Endothelial cell (in vitro differentiated cells): ENCODE measurements at places on chromosomes 3 and 15.

DNA sequence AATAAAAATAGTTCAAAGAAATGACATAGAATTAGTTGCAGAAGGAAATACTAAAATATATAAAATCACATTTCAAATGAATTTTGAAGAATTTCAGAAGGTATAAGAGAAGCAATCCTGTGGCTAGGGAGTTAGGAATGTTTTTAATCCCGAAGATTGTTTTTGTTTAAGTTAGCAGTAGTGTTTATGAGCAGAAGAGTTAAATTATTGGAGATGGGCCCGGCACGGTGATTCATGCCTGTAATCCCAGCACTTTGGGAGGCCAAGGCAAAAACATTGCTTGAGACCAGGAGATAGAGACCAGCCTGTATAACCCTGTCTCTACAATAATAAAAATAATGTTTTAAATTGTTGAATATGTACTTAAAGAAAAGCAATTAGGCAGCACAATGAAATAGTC is 432.5 kb downstream of the MFSD1 start:
- no peak for DNase-seq

DNA sequence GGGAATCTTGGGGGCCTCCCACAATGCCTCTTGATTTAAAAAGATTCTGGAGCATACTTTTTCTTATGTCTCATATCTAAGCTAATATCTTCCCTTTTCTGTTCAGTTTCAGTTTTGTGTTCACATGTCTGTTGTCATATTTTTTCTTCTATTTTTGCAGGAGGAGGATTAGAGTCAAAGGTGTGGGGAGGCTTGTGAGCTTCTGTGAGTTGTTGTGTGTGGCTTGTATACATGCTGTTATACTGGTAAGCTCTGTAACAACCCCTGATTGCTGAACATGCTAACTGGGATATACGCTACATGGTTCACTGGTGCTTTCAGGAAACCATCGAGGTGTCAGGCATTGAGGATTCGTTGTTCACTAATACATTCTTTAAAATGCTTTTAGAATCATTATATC is 83.5 kb downstream of the SLC25A26 start:
- no peak for DNase-seq

DNA sequence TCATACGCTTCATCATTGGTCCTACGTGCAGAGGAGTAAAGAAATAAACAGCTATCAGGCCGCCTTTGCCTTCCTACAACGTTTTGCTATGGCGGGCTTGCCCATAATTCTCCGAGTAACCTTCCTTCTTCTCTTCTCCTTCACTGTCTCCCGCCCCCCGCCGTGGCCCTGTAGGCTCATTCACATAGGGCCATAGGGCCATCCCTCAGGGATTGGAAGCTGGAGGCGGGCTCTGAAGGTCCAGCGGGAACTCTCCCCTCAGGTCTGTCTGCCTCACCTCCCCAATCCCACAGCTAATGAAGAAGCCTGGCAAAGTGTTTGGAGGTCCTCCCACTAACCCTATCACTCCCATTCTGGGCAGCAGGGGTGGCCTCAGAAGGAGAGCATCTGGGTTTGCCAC is 43.6 kb downstream of the SEMA5B start:
- no peak for DNase-seq

GRCh38 chr3:142027735-142028134 is 121.6 kb downstream of the TFDP2 start:
- no peak for DNase-seq

DNA sequence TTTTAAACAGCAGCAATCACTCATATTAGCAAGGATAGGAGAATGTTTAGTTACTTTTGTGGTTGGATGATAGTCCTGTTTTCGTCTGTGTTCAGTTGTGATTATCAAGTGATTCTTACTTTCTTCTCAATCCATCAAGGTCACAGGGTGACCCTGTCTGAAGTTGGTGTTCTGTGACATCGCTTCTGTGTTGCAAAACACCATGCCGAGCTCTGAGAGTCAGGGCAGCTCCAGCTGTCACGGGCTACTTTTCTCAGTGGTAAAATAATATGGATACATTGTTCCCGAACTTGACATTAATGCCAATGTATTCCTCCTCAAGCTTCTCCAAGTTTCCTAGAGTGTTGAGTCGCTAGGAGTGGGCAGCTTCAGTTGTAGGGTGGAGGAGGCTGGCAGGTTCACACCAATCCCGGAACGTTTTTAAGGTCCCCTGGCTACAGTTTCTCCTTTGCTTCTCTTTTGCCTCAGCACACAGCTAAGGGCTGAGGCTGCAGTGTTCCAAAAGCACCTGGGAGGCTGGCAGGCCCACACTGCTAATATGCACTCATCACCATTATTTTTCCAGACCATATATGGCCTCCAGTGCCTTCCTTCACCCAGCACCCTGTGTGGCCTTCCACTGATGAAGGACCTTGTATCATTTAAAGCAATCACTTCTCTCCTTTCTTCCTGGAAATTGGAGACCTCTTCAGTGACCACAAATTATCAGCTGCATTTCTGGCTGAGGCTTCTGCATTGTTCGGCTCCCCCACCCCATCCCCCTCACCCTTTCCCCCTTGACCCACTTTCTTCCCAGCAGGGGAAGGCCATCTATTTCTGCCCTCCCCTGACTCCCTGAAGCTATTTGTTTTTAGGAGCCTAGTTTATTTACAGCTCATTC is 25.8 kb downstream of the COLQ start:
- DNase-seq, result no peak

GRCh38 chr3:118974356-118975097 is 60.1 kb downstream of the IGSF11 start:
- no peak for DNase-seq

DNA sequence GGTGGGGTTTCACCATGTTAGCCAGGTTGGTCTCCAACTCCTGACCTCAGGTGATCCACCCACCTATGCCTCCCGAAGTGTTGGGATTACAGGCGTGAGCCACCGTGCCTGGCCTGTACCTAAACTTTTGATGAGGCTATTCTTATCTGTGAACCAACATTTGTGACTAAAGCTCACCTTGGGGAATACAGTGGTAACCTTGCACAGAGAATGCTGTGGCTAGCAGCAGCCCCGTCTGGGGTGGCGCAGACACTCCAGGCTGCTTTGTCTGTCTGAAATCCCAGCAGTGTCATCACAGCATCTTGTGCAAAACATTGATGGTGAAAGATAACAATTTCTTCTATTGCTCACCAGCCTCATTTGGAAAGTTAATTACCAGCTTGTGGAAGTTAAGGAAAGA is 58.9 kb downstream of the CMTM8 start:
- no peak for DNase-seq

- DNase-seq, result no peak
Measured at GRCh38 chr15:38411902-38412301, 42.0 kb upstream of the FAM98B start.

DNA sequence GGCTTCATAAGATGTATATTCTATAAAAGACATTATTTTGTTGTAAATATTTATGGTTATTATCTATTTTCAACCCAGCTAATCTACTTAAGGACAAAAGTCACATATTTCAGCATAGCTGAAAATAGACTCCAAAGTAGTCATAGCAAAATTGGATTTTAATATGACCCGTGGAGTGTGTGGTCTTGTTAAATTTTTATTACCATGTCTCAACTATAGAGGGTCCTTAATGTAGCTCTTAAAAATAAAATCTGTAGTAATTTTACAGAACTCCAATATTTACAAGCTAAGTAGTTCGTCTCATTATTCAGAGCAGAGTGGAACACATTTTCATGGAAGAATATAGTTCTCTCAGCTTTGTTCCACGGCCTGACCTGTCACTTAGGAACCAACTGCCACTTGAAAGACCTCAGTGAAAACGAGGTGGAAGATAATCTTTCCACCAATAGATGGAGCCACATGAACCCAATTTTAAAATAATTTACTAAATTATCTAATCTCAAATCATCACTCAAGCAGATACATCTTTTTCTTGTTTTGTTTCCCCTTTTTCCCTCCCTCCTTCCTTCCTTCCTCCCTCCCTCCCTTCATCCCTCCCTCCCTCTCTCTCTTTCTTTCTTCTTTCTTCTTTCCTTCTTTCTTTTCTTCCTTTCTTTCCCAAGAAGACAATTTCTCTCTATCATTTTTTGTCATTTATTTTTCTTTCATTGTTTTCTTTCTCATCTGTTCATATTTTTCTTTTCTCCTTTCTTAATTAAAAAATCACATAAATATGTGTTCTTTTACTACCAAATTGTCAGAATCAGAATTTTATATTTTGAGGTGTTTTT is 97.2 kb downstream of the CLDN1 start:
- no peak for DNase-seq

- DNase-seq, result no peak
Measured at GRCh38 chr15:85890620-85890980, 95.9 kb upstream of the KLHL25 start.

GRCh38 chr3:31762097-31762764 is 218.8 kb downstream of the OSBPL10 start:
- no peak for DNase-seq

DNA sequence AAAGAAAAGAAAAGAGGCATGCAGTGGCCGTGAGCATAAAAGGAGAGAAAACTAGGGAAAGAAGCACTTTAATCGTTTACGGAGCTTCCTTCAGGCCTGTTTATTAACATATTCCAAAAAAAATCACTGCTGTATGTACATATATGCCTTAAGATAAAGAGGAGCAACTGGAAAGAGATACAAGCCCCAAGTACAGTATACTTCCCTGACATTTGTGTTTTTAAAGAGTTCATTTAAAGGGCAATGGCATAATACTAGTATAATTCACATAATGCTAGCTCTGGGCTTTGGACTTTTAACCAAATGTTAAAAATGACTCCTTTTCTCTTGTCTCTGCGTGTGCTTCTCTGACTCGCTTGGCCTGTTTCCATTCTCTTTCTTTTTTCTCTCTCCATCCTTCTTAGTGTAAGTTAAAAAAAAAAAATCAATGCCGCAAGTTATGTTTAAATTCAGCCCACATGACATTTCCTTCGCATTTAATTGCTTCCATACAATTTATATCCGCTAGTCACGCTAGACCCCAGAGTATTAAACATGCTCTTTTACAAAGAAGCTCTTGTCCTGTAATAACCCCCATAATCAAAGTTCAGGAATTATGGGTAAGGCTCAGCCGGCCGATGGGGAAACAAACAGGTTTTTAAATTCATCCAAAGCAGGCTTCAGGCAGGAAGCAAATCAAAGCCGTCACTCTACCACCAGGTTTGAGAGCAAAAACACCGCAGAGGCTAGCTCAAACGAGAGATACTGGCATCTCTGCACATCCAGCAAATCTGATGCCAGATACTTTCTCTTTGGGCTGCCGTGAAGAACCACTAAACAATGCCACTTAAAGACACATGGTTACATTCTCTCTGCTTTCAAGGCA is 19.4 kb downstream of the WWTR1 start:
- no peak for DNase-seq

DNA sequence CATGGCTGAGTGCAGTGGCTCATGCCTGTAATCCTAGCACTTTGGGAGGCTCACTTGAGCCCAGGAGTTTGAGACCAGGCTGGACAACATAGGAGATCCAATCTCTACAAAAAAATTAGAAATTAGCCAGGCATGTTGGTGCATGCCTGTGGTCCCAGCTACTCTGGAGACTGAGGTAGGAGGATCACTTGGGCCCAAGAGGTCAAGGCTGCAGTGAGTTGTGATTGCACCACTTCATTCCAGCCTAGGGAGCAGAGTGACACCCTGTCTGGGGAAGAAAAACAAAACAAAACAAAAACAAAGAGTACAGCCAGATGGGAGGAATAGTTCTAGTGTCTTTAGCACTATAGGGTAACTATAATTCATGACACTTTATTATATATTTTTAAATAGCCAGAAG is 26.2 kb upstream of the COMMD4 start:
- no peak for DNase-seq

GRCh38 chr3:161043336-161044035 is 61.7 kb downstream of the B3GALNT1 start:
- DNase-seq, result no peak

- DNase-seq, result no peak
Measured at GRCh38 chr3:38139652-38140051, 1.2 kb downstream of the MYD88 start.

GRCh38 chr3:190989218-190989617 is 126.7 kb upstream of the GMNC start:
- DNase-seq, result no peak

DNA sequence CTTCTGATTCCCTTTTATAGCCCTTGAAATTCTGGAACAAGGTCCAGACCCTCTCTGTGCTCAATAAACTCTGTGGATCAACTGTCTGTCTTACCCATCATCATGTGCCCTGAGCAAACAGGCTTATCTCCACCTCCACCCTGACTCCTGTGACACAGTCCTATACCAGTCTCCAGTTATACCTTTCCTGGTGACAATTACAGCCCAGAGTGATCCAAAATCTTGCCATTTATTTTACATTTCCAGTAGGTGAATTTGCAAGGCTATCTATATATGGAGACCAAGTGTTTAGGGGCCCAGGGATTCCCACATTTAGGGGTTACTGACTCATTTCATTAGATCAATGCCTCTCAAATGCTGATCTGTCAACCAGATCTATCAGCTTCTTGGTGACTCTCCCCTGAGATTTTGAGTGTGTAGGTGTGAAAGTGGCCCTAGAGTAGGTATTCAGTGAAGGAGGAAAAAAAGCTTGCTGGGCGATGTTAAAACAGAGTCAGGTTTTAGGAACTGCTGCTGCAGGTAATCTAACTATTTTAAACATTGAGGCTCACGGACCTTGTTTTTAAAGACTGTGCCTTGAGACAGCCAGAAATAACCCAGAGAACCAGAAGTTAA is 229.6 kb upstream of the WNT5A start:
- no peak for DNase-seq

GRCh38 chr15:74369084-74369745 is 1.8 kb upstream of the CYP11A1 start:
- DNase-seq, result no peak

- DNase-seq, result no peak
Measured at GRCh38 chr3:43632269-43632733, 10.5 kb upstream of the ANO10 start.

DNA sequence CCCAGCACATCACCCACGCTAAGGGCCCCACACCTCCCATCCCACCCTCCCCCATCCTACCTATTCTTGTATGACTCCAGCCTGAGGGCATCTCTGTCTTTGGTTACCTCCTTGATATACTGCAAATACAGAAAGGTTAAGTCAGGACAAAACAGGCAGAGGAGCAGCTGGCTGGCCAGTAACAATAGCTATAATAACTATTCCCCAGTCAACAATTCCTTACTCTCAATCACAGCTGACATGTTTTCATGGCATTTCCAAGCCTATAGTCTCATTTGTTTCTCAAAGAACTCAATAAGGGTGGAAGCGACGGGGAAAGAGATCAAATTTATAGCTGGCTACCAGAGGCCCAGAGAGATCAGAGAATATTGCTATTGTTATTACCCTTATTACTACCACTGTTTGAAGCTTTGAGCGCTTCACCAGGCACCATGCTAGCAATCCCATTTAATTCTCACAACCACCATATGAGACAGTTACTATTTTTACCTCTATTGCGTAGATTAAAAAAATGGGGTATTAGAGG is 93.0 kb upstream of the C2CD4B start:
- no peak for DNase-seq
